RCC 7860 (cell line): ENCODE measurements at places on chromosomes 2 and 18.

DNA sequence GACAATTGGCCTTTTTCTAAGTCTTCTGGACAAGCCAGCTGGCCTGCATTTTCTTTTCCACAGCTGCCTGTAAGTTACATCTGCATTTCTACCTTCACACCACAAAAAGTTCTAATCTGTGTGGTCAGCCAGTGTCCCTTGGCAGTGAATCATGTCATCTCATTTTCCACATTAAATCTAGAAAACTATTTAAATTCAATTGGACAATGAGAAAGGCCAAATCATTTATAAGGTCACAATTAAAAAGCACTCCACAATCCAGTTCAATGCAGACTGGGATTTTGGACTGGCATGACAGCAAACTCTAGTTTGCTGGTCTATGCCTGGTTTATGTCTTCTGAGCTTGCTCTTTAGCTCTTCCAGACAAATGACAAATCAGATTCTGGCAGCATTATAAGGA lies 494.2 kb upstream of the SPHKAP start:
- no peak for DNase-seq

DNA sequence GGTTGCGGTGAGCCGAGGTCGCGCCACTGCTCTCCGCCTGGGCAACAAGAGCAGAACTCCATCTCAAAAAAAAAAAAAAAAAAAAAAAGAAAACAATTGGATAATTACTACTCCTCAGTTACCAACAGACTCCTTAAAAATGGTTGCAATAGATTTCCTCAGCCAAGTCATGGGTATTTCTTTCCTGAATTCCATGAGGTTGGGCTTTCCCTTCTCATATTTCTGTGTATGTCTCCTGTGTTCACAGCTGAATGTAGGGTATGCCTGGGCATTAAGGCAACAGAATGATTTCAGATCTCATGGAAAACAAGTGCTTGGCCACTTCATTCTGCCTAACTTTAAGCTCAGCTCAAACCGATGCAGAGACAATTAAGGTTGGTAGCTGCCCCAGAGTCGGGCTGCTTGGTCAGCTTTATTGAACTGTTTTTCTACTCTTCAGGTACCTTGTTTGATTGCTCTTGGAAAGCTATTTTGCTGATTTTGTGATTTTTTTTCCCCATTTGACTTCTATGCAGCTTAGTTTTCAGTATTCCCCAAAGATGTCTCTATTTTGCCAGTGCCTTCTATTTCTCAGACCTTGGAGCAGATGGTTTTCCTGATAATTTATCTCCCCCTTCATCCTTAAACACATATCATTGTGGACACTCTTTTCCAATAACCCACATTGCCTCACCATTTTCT lies 24.8 kb downstream of the KIF5C start:
- DNase-seq: no peak

GRCh38 chr2:181570833-181571661 lies 85.9 kb downstream of the CERKL start:
- no peak for DNase-seq

DNA sequence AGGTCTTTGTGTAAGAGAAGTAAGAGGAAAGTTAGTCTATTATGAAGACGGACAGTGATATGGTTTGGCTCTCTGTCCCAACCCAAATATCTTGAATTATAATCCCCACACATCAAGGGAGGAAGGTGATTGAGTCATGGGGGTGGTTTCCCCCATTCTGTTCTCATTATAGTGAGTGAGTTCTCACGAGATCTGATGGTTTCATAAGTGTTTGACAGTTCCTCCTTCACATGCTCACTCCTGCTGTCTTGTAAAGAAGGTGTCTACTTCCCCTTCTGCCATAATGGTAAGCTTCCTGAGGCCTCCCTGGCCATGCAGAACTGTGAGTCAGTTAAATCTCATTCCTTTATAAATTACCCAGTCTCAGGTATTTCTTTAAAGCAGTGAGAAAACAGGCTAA lies 67.6 kb downstream of the NEURL3 start:
- no peak for DNase-seq

DNA sequence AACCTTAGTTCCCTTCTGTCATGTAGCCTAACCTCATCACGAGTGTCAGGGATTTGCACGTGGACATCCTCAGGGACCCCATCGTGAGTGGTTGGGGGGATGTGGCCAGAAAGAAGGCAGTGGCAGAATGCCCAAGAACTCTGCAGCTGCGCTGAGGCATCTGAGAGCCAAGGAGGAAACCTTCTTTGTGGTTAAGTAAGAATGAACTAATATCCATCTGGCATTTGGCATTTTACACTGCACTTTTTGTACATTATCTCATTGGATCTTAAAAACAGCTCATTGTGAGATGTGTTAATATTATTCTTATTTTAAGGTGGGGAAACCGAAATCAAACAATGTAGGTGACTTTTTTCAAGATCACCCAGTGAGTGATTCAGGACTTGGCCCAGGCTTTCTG lies 32.6 kb upstream of the APCDD1 start:
- DNase-seq: no peak

DNA sequence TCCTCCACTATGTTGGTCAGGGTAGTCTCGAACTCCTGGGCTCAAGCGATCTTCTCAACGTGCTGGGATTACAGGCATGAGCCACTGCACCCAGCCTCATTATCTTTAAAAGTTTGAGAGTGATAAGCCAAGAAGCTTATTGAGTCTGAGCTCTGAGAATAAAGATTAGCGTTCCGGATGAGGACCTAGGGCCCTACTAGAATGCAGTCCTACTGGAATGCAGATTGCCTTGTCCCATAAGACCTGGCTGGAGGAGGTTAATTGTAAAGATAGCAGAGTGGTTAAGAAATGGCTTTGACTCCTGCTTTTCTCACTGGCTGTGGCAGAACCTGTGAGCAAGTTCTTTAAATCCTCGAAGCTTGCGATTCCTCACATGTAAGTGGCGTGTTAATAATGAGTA lies 4.0 kb downstream of the VWA3B start:
- no peak for DNase-seq

DNA sequence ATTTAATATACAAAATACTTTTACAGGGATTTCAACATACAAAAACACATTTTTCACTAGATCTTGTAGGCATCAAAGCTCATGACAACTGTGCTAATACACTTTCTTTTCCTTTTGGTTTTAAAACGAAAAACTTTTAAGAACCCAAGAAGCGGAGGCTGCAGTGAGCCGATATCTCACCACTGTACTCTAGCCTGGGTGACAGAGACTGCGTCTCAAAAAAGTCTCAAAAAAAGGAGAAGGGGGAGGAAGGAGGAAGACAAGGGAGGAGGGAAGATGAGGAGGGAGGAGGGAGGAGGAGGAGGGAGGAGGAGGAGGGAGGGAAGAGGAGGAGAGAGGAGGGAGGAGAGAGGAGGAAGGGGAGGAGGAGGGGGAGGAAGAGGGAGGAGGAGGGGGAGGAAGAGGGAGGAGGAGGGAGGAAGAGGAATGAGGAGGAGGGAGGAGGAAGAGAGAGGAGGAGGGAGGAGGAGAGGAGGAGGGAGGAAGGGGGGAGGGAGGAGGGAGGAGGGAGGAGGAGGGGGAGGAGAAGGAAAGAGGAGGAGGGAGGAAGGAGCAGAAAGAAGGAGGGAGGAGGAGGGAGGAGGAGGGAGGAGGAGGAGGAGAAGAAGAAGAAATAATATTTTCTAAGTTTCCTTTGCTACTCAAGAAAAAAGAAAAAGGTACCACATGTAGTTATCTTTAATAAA lies 13.8 kb downstream of the ROCK2 start:
- no peak for DNase-seq

- DNase-seq: no peak
Measured at GRCh38 chr2:11521775-11522174, 12.1 kb upstream of the GREB1 start.

DNA sequence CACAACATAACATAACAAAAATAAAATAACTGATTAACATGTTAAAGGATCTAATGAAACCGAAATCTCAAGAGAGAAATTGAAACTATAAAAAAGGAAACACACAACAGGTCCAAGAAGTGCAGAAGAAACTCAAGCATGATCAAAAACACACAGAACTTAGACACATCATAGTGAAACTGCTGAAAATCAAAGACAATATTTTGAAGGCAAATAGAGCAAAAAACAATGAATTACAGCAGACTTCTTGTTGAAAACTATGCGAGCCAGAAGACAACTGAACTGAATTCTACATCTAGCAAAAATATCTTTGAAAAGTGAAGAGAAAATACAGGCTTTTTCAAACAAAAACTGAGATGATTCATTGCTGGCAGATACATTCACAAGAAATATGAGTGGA lies 61.3 kb downstream of the UGP2 start:
- no peak for DNase-seq

DNA sequence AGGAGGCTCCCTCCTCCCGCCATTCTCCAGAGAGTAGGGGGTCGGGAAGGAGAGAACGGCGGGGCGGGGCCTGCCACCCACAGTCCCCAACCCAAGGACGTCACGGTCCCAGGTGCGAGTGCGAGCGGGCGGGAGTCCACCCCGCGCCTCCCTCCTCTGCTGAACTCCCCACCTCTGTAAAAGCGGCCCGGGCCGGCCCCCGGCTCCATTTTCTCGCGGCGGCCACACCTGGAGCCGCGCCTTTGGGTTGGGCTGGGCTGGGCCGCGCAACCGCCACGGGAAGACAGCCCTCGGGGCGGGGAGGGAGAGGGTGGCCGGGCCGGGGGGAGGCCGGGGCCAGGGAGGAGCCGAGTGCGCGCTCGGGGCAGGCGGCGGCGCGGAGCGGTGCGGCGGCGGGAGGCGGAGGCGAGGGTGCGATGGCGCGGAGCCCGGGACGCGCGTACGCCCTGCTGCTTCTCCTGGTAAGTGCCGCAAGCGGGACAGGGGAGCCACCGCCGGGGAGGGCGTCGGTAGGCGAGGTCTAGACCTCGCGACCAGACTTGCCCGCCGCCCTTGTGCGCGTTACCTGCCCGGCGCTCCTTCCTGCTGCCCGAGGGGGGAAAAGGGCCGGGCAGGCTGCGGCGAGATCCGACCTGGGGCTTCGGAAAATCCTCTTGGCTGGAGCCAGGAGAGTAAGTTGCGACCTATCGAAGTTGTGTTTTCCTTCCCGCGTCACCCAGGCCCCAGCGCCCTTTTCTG lies at the start of gene DSG2:
TSS of gene DSG2 (plus strand) at position 342 of the 738 bp plus-strand sequence. CDS start at position 417, 75 bp downstream.
- peak; percentile 35 for DNase-seq

DNA sequence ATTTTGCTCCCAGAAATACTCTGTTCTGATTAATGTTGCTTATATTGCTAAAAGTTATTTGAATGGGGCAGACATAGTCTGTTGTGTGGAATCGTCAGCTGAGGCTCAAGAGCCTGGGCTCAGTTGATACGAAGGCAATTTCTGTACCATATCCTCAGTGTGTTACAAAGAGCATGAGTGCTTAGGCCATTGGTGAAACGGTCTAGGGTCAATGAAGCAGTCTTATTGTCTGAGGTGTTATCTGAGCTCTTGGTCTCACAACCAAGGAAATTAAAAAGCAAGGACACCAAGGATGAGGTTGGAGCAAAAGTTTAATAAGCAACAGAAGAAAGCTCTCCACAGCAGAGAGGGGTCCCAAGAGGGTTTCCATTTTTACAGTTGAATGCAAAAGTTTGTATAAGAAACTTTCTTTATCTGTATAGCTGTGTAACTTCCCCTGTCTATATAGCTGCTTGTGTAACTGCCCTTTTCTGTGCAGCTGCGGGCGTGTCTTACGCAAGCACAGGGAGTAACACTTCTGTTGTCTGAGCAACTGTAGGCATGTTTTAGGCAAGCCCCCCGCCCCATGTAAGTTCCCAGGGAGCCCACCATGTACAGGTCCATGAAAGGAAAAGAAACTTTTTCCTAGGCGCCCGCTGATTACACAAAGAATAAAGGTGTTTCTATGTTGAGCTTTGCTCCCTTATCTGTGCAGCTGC lies 40.6 kb upstream of the DSC1 start:
- no peak for DNase-seq

DNA sequence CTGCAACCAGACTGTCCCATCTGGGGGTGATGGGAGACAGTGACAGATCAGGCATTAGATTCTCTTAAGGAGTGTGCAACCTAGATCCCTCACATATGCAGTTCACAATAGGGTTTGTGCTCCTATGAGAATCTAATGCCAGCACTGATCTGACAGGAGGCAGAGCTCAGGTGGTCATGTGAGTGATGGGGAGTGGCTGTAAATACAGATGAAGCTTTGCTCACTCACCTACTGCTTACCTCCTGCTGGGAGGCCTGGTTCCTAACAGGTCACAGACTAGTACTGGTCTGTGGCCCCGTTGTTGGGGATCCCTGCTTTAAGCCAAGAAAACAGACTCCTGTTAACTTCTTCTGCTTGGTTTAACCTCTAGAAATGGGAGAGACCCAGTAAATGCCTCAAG lies 3.2 kb downstream of the CYP27A1 start:
- DNase-seq: no peak

DNA sequence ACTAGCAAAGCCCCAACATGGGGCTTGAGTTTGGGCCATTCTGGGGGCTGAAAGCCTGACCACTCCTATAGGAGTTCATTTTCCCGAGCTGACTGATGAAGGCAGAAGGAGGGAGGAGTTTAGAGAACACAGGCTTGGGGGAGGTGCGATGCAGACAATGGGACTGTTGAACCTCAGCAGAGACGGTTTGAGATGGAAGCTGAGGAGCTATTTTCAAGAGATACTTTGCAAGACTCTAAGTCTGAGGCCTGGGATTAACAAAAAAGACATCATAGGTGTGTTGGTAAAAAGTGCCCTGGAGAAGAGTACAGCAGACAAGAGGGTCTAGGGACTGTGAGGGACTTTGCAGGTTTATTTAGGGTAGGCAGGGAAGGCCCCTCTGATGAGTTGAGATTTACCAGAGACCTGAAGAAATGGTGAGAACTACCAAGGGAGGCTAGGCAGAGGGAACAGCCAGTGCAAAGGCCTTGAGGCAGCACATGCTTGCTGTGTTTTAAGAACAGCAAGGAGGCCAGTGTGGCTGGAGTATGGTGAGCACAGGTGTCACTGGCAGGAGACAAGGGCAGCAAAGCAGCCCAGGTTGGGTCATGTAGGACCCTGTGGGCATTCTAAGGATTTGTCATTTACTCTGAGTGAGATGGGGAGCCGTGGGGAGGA lies 31.6 kb downstream of the PCBP1 start:
- DNase-seq: no peak

GRCh38 chr2:19169134-19169768 lies 189.2 kb downstream of the OSR1 start:
- DNase-seq: no peak

GRCh38 chr2:42906557-42907411 lies 114.4 kb upstream of the HAAO start:
- no peak for DNase-seq

GRCh38 chr2:210955591-210955990 lies 399.2 kb downstream of the CPS1 start:
- DNase-seq: peak; percentile 65

DNA sequence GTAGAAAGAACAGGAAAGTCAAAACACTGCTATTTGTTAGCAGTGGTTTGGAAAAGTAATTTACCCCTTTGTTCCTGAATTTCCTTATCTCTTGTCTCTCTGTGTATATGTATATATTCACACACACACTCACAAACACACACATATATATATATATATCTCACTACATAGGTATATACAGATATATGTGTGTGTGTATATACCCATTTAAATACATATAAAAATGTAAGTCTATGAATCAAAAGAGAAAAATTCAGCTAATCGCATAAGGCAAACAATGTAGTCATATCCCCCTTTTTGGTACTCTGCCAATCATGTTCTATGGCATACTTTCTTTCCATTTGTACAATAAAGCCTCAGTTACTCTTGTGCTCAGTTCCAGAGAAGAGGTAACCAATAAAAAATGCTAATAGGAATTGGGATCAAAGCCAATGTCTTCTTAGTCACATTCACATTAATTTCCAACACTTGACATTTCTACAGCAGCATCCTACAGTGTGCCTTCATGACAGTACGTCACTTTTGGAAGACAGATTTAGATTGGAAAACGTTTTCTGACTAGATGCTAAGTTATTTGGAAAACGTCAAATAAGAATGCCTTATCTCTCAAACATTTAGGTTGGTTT lies 94.6 kb downstream of the MC4R start:
- peak; percentile 21 for DNase-seq

- DNase-seq: no peak
Measured at GRCh38 chr18:12306752-12307700, 1.0 kb upstream of the TUBB6 start.
